RWPE2 (cell line): ENCODE measurements at places on chromosomes 4 and X.

- no peaks in the 10 kb centered on the region for H3K36me3 ChIP-seq
- peak overlapping the region; percentile 76 for H3K27ac ChIP-seq
- no peak for DNase-seq
- no peak overlapping the region for H3K4me3 ChIP-seq
- H3K4me1 ChIP-seq = peaks cover 30% of the 10 kb centered on the region
These were observed 41.4 kb downstream of the CLDN34 start for GRCh38 chrX:10008483-10009056.

DNA sequence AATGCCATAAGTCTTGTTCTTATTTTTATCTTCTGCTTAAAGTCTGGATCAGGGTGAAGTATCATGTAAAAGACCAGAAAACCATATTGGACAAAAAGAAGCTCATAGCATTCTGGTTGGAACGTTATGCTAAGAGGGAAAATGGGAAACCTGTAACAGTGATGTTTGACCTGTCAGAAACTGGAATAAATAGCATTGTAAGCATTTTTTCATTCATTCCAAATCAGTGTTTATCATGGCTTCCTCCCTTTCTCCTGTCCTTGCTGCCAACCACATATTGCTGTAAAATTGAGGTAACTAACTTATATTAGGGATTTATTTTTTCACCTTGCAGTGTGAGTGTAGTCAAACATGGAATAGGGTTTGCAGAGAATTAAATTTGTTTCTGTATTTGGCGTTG is 23.8 kb downstream of the MOSPD2 start:
- no peak for DNase-seq
- H3K4me3 ChIP-seq = no peak overlapping the region
- no peaks in the 10 kb centered on the region for H3K4me1 ChIP-seq
- H3K36me3 ChIP-seq = peaks cover 6% of the 10 kb centered on the region

- H3K27me3 ChIP-seq = no peaks in the 10 kb centered on the region
- DNase-seq = no peak
- no peaks in the 10 kb centered on the region for H3K4me1 ChIP-seq
- H3K36me3 ChIP-seq = no peaks in the 10 kb centered on the region
- H3K4me3 ChIP-seq = no peak overlapping the region
These were observed 49.0 kb downstream of the PRDM5 start for GRCh38 chr4:120873554-120873953.

DNA sequence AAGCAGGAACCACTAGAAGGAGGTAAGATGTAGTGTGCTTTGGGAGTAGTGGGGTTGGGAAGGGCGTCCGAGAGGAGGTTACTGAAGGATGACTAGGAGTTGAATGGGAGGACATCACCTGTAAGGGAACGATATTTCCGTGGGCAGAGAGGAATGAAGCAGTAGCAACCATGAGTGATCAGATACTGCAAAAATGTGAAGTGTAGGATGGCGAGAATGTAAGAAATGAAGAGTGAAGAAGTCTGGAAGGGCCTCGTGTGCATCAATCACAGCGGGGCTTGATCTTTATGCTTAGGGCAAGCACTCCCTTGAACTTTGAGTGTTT is 594 bp downstream of the MSMO1 start:
- H3K4me3 ChIP-seq = peak overlapping the region; percentile 61
- H3K36me3 ChIP-seq = peaks cover 53% of the 10 kb centered on the region
- no peak for DNase-seq
- H3K27ac ChIP-seq = peak overlapping the region; percentile 95

DNA sequence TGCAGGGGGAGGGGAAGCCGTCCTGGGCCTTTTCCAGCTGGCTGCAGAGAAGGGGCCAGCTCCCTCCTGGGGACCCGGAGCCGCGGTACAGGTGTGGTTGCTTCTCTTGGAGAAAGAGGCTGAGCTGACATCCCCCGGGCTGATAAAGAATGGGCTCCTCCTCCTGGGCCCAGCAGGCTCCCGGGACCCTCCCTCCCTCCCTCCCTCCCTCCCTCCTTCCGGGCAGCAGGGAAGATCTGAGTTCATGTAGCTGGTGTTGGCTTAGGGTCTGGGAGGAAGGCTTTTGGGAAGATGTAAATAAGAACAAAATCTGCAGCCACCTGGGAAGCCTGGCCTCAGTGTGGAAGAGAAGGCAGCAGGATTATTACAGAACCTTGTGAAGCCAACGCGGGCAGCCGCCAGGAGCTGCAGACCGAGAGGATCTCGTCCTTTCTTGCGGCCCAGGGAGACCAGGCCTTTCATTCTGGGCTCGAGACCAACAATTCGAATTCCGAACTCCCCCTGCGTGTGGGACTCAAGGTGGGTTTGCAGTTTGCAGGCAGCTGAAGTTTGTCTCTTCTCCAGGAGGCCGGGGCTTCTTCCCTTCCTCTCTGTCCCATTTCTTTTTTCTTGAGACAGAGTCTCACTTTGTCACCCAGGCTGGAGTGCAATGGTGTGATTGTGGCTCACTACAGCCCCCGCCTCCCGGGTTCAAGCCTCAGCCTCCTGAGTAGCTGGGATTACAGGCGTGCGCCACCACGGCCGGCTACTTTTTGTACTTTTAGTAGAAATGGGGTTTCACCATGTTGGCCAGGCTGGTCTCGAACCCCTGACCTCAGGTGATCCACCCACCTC is at the start of gene PLCXD1:
Gene PLCXD1 (plus strand): TSS at position 216 of the 834 bp plus-strand sequence. CDS start 2,807 bp downstream, outside the sequence.
- no peaks in the 10 kb centered on the region for H3K27me3 ChIP-seq
- DNase-seq = peak; percentile 64
- peak within 1 kb of the TSS; percentile 20 for H3K27ac ChIP-seq
- peak within 1 kb of the TSS; percentile 12 for H3K4me3 ChIP-seq
- H3K36me3 ChIP-seq = peaks cover 25% of the 10 kb centered on the region

GRCh38 chr4:4675641-4676040 is 133.8 kb upstream of the STX18 start:
- H3K4me3 ChIP-seq = no peak overlapping the region
- no peaks in the 10 kb centered on the region for H3K36me3 ChIP-seq
- no peak overlapping the region for H3K27ac ChIP-seq
- DNase-seq = no peak
- no peaks in the 10 kb centered on the region for H3K27me3 ChIP-seq

GRCh38 chrX:152817078-152817764 is 13.3 kb downstream of the CETN2 start:
- DNase-seq = no peak
- H3K27ac ChIP-seq = no peak overlapping the region
- H3K36me3 ChIP-seq = no peaks in the 10 kb centered on the region
- H3K4me3 ChIP-seq = no peak overlapping the region

DNA sequence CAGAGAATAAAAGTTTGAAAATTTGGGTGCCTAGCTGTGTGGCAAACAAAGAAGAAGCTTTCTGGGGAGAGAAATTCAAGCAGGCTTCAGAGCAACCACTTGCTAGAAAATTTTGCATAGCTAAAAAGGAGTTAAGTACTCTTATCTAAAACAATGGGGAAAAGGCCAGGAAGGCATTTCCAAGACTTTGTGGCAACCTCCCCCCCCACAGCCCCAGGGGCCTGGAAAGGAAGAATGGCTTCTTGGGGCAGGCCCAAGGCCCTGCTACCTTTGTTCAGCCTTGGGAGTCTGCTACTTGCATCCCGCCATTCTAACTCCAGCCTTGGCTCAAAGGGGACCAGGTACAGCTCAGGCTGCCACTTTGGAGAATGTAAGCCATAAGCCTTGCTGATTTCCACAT is 102.2 kb downstream of the PTCHD1 start:
- no peaks in the 10 kb centered on the region for H3K27me3 ChIP-seq
- no peaks in the 10 kb centered on the region for H3K4me1 ChIP-seq
- no peak overlapping the region for H3K27ac ChIP-seq
- no peaks in the 10 kb centered on the region for H3K36me3 ChIP-seq

GRCh38 chr4:48193096-48193836 is 59.2 kb upstream of the TXK start:
- no peak overlapping the region for H3K4me3 ChIP-seq
- no peaks in the 10 kb centered on the region for H3K27me3 ChIP-seq

GRCh38 chrX:51459125-51459524 is 37.3 kb downstream of the NUDT11 start:
- H3K27me3 ChIP-seq = no peaks in the 10 kb centered on the region
- H3K4me3 ChIP-seq = no peak overlapping the region
- H3K4me1 ChIP-seq = no peaks in the 10 kb centered on the region
- no peak for DNase-seq

GRCh38 chr4:30536231-30536630 is 183.9 kb upstream of the PCDH7 start:
- no peaks in the 10 kb centered on the region for H3K36me3 ChIP-seq
- no peak overlapping the region for H3K27ac ChIP-seq
- H3K4me1 ChIP-seq = peaks cover 17% of the 10 kb centered on the region
- H3K27me3 ChIP-seq = no peaks in the 10 kb centered on the region

DNA sequence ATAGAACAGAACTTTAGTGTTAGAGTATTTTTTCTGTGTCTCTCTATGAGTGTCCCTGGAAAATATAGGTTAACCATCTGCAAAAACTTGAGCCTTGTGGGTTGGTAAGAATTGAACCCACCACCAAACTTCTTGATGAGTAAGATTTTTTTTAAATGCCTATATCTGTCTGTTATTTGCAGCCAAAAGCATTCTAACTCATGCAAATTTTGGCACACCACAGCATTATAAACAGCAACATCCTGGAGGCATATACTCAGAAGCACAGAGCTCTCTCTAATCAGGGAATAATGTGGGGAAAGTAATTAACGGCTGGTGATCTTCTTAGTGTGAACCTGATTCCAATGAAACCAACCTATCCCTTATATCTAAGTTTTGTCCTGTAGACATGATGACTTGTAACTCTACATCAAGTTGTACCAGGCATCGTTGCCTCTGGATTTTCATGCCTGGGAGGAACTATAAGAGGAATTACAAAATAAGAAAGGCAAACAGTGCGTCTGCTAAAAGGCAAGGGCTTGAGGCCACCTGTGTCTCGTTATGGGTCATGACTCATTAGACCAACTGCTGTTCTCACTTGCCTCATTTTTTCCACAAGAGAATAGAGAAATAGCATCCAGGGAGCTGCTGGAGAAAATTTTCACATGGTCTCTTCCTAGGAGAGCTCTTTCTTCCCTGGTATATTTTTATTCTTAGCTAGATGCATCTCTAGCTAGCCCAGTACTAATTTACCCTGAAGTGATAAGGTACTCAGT is 202.4 kb downstream of the CHIC2 start:
- H3K27me3 ChIP-seq = no peaks in the 10 kb centered on the region
- no peak overlapping the region for H3K27ac ChIP-seq
- H3K36me3 ChIP-seq = no peaks in the 10 kb centered on the region
- H3K4me1 ChIP-seq = no peaks in the 10 kb centered on the region

- H3K36me3 ChIP-seq = no peaks in the 10 kb centered on the region
- no peaks in the 10 kb centered on the region for H3K27me3 ChIP-seq
- DNase-seq = no peak
- no peaks in the 10 kb centered on the region for H3K4me1 ChIP-seq
These were observed 69.9 kb downstream of the COX7B2 start for GRCh38 chr4:46839128-46839527.

- peak overlapping the region; percentile 98 for H3K4me3 ChIP-seq
- peak overlapping the region; percentile 74 for H3K27ac ChIP-seq
These were observed 554 bp downstream of the DCTD start for GRCh38 chr4:182916483-182917181.

- no peak for DNase-seq
- no peak overlapping the region for H3K27ac ChIP-seq
- no peaks in the 10 kb centered on the region for H3K36me3 ChIP-seq
- no peaks in the 10 kb centered on the region for H3K4me1 ChIP-seq
- no peaks in the 10 kb centered on the region for H3K27me3 ChIP-seq
These were observed 37.0 kb upstream of the CD99L2 start for GRCh38 chrX:150935467-150935866.

- no peak overlapping the region for H3K4me3 ChIP-seq
- H3K36me3 ChIP-seq = no peaks in the 10 kb centered on the region
- H3K4me1 ChIP-seq = peaks cover 6% of the 10 kb centered on the region
- H3K27ac ChIP-seq = no peak overlapping the region
- DNase-seq = no peak
These were observed 56.8 kb downstream of the RBPJ start for GRCh38 chr4:26377328-26378311.

DNA sequence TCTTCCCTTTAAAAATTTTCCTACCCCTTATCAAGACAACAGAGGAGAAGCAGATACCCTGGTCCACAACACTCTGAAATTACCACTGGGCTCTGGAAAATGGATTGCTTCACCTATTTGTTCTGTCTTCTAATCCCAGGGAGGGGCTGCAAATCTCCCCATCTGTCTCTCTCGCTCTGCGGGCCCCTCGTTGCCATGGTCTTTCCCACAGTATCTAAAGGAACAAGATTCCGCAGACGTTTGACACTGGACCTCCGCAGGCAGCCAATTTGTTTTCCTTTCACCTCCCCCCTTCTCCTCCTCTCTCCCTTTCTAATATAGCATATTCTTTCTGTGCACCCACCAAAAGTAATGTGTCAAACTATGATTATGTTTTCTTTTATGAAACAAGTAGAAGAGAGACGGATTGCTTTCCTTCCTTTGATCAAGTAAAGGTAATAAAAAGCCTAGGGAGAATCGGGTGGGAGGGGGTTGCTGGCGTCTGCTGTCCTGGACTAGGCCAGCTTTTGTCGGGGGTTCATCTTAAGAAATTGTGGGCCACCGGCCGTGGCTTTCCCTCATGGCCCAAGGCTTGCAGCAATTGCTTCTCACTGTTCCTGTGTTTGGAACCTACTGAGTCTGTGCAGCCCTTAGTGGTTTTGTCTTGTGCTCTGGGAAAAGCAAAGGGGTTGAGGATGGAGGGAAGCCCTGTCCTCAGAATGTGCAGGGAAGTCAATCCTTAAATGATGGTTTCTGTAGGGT is 81.0 kb downstream of the MGST2 start:
- H3K4me3 ChIP-seq = no peak overlapping the region
- H3K4me1 ChIP-seq = no peaks in the 10 kb centered on the region
- H3K36me3 ChIP-seq = no peaks in the 10 kb centered on the region
- no peak for DNase-seq
- H3K27me3 ChIP-seq = no peaks in the 10 kb centered on the region

DNA sequence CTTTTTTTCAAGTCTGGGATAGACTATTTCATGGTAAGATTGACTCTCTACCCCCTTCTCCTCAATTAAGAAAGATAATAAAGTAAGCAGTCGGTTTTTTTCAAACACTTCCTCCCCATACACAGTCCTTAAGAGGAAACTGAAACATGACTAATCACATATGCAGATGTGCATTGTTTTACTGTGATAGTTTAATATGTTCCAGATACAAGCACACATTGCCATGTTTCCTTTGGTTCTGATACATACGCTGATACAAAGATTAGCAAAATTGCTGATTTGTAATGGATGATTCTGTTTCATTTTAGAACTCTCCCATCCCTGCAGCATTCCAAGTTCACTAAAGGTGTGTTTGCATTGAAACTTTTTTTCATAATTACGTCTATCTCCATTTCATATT is 76.1 kb downstream of the FBXO8 start:
- H3K27me3 ChIP-seq = no peaks in the 10 kb centered on the region
- no peak overlapping the region for H3K27ac ChIP-seq
- H3K4me3 ChIP-seq = no peak overlapping the region

GRCh38 chr4:121227341-121227792 is 63.2 kb upstream of the TNIP3 start:
- H3K4me1 ChIP-seq = no peaks in the 10 kb centered on the region
- no peaks in the 10 kb centered on the region for H3K27me3 ChIP-seq
- H3K27ac ChIP-seq = no peak overlapping the region
- H3K36me3 ChIP-seq = no peaks in the 10 kb centered on the region
- H3K4me3 ChIP-seq = no peak overlapping the region
- no peak for DNase-seq

GRCh38 chr4:22969287-22969896 is 276.7 kb downstream of the GBA3 start:
- peaks cover 16% of the 10 kb centered on the region for H3K4me1 ChIP-seq
- H3K36me3 ChIP-seq = no peaks in the 10 kb centered on the region
- H3K27me3 ChIP-seq = no peaks in the 10 kb centered on the region
- no peak overlapping the region for H3K4me3 ChIP-seq
- peak overlapping the region; percentile 76 for H3K27ac ChIP-seq
